Stomach (tissue), 19 donors: ENCODE measurements at places on chromosomes 12 and 14. TPM values are rescaled to one million over a fixed set of nuclear protein-coding genes. Genes with fewer than 3 reads are reported as not detected.

PGF gene
- total RNA-seq: 1.8 TPM

FSCB gene
- total RNA-seq: not detected

CPNE6 gene
- not detected for total RNA-seq

BEGAIN gene
- total RNA-seq: not detected

CCDC196 gene
- total RNA-seq: not detected

SPX gene
- total RNA-seq: not detected

SERPINA5 gene
- not detected for total RNA-seq

KLHDC2 gene
- total RNA-seq: 258 TPM

ESRRB gene
- total RNA-seq: not detected

CCDC197 gene
- not detected for total RNA-seq

CIT gene
- 164 TPM for total RNA-seq

KLRB1 gene
- total RNA-seq: 4.4 TPM
